ENCODE measurements at places on chromosomes 12 and 14.

- no peak for DNase-seq
These were observed 46.0 kb upstream of the PLBD1 start for GRCh38 chr12:14613718-14614117.

- no peak for DNase-seq
These were observed 179.6 kb upstream of the RPH3A start for GRCh38 chr12:112611908-112612307.

DNA sequence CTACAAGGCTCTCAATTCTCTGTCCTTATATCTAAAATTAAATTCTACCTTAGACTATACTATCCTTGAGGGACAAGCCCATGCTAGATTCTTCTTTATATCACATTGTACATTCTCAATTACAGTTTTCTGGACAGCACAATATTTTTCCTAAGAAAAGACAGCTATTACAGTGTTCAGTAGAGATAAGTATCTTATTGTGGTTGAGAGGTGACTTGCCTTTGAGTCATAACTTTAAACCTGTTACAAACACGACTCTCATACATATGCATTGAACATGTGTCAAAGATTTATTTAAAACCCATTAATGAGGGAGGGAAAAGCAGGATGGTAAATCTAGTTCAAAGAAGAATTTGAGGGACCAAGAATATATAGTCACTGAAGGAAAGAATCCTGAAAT lies 61.1 kb downstream of the TPH2 start:
- DNase-seq, result no peak

- DNase-seq, result no peak
These were observed 461.0 kb downstream of the GXYLT1 start for GRCh38 chr12:41683513-41684240.

DNA sequence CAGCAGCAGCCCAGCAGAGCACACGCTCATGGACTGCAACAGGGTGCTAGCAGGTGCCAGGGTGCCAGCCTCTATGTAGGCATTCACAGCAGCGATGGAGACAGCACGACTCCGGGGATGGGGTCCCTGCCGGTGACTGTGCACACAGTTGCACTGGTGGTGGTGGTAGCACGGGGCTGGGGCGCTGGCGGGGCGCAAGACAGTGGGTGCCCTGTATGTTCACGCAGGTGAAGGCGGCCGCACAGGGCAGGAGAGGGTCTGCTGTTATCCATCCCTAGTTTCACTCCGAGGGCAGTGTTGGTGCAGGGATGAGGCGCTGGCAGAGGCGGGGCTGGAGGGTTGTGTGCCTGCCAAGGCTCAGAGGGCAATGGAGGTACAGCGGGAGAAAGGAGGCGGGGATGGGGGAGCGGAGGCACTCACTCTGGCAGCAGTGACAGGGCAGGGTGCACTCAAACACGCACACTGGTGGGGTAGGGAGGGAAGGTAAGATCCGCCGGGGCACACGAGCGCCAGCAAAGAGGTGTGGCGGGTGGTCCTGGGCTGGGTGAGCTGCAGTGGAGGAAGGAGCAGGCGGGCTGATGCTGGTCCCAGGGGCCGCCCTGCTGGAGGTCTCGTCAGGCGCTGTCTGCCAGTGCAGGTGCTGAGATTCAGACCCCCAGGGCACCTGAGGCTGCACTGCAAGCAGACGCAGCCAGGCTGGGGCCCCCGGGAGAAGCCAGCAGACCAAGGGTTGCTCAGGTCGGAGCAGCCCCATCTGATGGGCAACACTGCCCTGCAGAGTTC lies 76.7 kb downstream of the GALC start:
- DNase-seq, result no peak

DNA sequence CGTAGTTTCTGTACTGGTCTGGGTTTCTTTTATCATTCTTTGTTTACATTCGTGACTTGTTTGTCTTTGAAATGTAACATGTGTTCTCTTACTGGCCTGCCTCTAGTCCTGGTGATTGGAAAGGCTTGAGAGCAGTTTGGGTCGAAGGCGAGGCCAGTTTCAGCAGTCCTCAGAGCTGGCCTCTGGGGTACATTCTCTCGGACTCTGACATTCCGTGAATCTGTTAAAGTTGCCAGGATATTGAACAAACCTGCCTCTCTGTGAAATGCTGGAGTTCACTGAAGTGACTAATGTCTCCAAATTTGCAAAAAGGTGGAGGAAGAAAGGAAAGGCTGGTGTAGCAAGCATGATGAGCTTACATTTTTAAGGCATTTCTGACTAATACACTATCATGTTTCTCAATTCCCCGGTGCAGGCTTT lies 1.5 kb downstream of the PLEKHA5 start:
- peak; percentile 14 for DNase-seq

GRCh38 chr12:112514456-112514855 lies 95.7 kb downstream of the PTPN11 start:
- no peak for DNase-seq

DNA sequence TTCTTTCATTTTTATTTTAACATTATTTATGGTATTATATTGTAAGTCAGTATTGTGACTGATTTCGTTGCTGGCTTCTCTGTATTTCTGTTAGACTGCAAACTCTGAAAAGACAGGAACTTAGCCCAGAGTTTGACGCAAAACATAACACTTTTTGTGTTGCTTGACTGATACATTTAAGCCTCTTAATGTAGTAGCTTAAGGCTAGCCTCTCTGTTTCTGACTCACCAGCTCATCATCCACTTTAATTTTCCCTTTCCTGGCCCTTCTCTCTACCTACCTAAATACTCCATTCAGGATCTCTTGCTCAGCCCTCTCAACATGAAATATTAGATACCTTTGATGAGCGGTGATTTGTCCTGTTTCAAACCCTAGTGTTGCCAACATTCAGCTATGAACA lies 420.6 kb downstream of the LRFN5 start:
- DNase-seq, result no peak

- peak; percentile 10 for DNase-seq
These were observed 202 bp downstream of the YAF2 start for GRCh38 chr12:42237853-42238239.

DNA sequence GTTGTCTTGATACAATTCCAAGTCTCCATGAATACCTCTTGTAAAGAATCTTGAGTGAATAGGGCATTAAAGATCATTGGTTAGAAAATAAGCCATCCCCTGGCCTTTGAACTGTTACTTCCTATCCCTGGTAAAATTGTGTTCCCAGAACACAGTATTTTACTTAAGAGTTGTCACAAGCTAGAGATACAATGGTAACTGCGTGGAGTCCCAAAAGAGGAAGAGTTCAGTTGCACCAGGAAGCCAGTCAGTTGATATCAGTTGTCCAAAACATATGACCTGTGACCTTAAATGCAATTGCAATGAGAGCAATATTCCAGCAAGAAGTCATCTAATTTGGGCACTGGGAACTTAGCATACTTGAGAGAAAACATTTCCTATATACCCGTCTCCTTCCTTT lies 117.3 kb downstream of the NEDD1 start:
- no peak for DNase-seq

DNA sequence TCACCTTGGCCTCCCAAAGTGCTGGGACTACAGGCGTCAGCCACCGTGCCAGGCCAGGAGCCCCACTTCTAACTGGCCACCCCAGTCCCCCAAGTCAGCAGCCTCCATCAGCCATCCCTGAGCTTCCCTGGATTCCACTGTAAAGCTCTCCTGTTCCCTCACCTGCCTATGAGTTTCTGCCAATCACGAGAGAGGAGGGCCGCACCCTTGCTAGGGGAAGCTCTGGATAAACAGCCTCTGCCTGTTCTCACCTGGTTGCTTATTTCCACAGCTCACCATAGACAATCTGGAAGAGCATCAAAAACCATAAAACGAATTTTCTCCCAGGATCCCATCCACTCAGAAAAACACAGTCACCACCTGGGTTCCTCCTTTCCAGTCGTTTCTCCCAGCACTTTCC lies 5.0 kb downstream of the CDCA4 start:
- no peak for DNase-seq

- DNase-seq, result no peak
These were observed 213.1 kb downstream of the TMEM121 start for GRCh38 chr14:105739331-105740102.

DNA sequence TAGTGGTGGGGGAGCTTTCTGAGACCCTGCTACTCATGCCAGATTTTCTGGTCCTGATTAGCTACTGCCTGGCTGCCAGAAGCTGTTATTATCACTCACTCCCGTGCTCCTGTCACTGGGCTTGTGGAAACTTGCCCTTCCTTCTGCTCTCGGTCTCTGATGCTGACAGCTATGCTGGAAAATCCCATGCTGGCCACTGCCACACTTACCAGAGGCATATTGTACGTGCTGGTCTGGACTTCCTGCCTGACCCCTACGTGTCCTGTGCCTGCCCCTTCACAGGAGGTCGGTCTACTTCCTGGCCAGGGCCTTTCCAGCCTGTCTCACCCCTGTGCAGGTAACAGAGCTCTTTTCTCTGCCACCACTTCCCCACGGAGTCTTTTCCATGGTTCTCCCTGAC lies 149.4 kb upstream of the PLEKHG7 start:
- DNase-seq, result peak; percentile 72

DNA sequence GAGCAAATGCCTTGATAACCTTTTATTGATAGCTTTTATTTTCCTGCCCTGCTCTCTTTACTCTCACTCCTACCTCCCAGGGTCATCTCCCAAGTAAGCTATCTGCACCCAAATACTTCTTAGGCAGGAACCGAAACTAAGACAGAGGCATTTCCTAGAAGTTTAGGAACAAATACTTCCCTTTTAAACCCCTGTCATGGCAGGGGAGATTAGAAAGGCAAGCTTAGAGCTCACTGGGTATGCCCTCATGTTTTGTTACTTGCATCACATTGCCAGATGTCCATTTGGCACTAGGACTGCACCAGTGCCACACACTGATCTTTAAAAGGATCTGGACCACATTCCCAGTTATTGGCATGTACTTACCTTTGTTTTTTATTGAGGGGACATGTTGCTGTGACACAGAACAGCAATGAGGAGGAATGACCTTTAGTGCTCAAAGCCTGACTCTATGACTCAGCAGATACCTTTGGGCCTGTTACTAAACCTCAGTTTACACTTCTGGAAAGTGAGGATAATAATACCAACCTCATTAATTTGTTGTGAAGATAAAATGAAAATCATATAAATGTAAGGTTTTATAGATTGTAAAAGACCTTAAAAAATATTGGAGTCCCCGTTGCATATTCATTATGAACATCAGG lies 40.9 kb upstream of the MBIP start:
- no peak for DNase-seq

DNA sequence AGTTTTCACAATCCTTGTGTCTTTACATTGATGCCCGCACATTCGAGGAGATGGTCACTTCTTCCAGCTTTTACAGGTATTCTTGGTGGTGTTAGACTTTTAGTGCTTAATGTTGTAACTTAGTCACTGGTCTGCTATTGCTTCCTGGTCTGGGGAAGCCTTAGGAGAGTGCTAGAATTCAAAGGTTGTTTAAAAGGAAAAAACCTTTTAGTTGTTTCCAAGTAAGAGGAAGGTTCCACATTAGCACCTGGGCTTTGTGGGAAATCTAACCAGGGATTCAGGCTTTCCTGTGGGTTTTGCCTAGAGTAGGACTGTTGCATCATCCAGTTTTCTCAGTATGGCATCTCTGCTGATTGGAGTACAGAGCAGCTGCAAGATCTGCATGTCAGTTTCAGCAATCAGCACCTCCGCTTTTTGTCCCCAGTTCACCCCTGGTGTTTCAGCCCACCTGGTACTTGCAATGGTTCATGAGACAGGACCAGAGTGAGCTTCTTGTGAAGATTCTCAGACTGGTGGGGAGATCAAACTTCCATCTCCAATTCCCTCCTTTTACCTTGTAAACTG lies 44.0 kb upstream of the PLBD1 start:
- no peak for DNase-seq

DNA sequence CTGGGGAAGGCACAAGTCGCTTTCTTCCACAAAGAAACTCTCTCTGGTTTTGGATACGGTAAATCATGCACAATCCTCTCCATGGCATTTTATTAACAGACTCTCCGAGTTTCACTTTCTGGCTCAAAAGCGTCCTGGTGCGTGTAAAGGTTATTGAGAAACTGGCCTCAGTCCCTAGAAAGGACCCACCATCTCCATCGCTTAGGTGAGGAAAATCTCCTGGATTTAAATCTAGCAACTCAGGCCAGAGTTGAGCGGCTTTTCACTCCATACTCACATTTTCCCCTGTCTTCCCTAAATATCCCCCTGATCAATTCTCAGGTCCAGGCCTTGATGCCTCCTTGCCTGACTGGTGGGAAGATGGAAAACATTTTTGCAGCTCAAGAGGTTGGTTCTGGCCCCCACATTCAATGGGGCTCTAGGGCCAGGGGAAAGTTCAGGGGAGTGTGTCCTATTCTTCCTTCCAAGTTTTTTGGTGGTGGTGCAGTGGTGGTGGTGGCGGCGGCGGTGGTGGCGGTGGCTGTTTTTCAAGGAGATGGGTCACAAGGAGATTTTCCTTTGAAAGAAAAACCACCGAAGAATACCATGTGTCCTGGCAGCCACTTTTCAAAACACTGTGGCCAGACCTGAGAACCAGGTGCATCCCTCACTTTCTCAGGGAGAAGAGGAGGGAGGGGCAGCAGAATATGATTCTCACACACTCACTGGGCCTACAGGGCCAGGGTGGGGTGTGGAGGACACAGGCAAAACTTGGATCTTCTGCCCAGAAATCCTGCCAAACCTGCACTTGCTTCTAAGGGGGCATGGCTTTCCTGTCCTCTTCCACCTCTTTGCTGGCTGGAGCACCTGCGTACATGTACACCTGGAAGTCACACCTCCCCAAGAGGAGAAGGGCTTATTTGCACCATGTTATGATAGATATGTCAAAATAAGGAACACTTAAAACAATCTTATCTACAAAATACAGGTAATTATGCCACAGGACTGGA lies 46.7 kb upstream of the PNMA1 start:
- DNase-seq, result no peak

GRCh38 chr14:44778604-44779003 lies 183.1 kb downstream of the KLHL28 start:
- DNase-seq, result peak; percentile 11

DNA sequence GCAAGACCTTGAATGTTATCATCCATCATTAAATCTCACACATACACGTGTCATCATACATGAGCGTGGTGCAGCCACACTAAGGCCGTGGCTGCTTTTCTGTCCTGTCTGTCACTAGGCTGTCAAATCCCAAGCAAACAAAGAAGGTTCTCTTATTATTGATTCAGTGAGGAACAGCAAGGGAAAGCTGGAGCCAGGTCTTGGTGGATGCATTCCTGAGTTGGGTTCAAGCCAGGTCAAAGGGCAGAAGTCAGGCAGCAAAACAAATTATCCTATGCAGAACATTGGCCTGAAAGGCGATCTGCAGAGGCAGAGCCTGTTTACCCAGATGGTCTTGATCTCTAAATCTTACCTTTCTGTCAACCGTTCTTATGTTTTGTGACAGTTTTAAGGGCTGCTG lies 252.3 kb downstream of the NEDD1 start:
- DNase-seq, result no peak

GRCh38 chr12:81778719-81779118 lies 19.6 kb upstream of the PPFIA2 start:
- DNase-seq, result no peak
